ENCODE measurements at places on chromosomes 5 and 9.

- DNase-seq: no peak
These were observed 48.2 kb upstream of the TLR4 start for GRCh38 chr9:117656002-117656401.

DNA sequence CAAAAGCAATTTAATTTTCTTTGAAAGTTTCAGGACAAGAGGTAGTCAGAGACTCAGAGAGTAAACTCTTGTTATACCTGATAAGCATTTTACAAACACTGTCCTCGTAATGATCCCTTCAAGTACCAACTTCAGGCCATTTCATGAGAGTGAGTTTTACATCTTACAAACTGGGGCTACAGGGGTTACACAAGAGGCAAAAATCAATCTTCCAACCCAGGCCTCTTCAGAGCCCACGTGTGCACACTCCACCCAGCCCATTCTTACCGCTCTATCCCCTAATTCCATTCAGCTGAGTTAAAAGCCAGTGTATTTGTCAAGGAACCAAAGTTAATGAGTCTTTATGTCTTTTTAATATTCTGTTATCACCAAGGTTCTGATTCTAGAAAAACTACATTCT, 46.5 kb downstream of the PSMB7 start:
- no peak for DNase-seq

- DNase-seq: no peak
These were observed 9.1 kb downstream of the PLAA start for GRCh38 chr9:26937816-26938371.

GRCh38 chr5:134714120-134714519, 24.2 kb upstream of the CAMLG start:
- no peak for DNase-seq

- DNase-seq: no peak
These were observed 31.3 kb downstream of the ISOC1 start for GRCh38 chr5:129125819-129126218.
